ENCODE measurements at places on chromosomes 11 and 22.

DNA sequence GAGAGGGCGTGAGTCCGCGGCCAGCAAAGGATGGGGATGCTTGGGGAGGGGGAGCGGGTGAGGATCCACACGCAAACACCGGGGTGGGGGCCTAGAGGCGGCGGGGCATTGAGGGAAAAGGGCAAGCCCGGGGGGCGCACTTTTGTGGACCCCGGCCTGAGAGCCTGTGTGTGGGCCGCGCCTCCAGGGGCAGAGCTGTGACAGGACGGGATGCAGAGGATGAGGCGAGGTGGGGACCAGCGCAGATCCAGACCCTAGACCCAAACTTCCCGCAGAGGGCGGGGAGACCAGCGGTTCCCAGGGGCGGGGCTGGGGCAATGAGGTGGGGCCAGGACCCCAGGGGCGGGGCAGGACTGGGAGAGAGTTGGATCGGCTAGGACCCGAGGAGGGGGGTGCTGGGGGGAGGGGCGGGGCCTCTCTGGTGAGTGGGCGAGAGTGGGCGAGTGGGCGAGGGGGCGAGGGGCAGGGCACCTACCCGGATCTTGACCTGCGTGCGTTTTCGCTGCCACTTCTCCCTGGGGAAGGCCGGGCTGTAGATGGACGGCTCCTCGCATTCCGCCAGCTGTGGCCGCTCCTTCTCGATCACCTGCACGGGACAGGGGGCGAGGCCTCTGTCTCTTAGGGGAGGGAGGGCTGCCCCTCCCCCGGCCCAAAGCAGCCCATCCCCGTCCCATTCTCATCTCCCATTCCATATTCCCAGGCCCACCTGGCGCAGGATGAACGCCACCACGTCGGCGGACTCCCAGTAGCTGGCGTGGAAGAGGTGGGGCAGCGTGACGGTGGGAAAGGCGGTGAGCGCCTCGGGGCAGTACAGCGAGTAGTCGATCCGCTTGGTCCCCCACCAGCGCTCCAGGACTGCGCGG is 10.6 kb downstream of the PITPNM1 start:
- no peak for DNase-seq

- DNase-seq, result no peak
Observed at GRCh38 chr22:46042786-46043185, 65.8 kb upstream of the WNT7B start.

DNA sequence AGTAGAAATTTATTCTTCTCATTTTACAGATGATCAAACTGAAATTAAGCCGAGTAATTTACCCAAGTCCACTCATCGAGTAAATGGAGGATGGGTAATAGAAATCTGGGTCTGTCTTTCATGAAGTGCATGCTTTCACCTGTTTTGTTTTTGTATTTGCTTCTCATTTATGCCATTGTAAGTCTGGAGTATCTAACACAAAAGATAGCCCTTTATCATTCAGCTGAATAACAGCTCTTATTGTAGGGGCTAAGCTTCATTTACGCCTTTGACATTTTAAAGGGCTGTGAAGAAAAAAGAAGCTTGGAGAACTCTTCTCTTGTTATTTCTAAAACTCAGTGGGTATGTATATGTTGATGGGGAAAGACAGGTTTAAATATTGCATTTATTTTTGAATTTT is 1196.2 kb upstream of the TENM4 start:
- no peak for DNase-seq

GRCh38 chr11:11056749-11057471 is 199.1 kb upstream of the ZBED5 start:
- DNase-seq, result no peak

GRCh38 chr11:65557280-65558001 is 718 bp downstream of the LTBP3 start:
- DNase-seq, result no peak

DNA sequence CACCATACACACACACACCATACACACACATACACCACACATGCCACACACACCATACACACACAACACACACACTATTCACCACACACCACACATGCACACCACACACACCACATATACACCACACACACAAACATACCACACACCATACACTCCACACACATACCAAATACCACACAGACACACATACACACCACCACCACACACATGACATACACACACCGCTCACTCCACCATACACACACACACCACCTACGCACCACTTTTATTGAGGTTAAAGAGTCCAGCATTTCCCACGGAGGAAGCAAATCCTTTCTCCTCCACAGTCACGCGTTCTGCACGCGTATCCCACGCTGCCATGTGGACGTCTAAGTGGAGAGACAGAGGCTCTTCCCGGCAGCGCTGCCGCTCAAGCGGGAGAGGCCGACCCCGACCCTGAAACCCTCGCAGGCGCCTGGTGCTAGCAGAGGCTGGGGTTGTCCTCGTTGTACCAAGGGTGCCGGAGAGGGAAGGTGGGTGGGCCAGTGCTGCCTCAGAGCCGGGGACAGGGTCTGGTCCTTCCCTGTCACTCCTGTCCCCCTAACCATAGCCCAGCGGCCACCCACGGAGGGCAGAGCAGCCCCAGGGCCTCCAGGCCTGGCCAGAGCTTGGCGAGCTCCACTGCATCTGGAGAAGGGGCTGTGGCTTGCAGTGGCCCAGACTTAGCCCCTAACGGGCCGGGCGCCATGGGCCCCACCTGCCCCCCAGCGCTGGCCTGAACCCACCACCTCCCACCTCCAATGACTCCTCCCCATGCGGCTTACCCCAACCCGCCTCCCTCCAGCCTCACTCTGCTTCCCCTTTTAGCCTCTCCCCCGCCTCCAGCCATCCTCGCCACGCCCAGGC is 1495.0 kb downstream of the BRD1 start:
- no peak for DNase-seq

DNA sequence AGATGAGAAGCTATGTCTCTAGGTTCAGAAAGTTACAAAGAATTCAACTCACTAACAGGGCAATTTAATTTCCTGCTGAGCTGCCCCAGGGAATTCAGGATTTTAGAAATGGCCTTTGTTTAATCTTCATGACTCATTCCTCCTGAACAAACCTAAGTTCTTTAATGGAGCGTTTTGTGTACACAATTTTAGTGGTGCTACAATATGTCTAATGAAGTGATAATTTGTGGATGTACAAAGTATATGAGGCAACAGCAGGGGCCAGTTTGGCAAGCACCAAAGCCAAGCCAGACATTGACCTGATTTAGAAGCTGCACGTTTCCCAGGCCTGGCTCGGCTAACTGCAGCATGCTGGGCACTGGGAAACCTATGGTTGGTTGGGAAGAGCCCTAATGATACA is 34.4 kb upstream of the HEPHL1 start:
- no peak for DNase-seq

DNA sequence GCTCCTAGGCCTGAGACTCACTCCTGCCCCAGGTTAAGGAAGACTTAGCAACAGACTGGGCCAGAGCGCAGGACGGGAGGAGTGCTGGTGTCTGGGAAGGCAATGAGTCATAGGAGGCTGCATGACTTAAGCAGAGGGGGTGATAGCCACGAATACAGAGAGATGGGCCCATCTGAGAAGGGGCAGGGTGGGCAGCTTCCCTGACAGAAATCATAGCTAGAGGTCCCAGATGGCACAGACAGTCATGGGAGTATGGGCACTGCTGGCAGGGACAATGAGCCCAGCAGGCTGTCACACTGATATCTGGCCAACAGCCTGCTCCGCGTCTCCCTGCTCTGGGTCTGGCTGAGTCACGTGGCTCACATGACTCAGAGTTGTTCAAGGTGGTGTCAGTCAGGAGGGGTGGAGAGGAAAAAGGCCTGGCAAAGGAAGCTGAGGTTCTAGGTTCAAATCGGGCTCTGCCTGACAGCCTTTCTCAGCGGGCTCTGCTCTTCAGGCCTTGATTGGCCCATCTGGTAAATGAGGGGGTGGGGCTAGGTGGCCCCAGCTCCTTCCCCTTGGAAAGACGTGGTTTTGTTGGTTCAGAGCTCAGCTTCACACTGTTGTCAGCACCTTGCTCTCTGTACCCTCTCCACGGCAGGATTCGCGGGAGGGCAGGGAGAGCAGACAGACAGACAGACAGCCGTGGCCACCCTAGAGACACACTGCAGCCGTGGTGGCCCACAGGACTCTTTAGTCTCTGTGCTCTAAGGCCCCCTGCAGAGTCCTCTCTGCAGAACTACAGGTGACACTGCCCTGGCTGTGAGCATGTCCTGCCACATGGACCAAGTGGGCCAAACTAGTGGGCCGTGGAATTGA is 47.8 kb downstream of the DBX1 start:
- DNase-seq, result no peak

DNA sequence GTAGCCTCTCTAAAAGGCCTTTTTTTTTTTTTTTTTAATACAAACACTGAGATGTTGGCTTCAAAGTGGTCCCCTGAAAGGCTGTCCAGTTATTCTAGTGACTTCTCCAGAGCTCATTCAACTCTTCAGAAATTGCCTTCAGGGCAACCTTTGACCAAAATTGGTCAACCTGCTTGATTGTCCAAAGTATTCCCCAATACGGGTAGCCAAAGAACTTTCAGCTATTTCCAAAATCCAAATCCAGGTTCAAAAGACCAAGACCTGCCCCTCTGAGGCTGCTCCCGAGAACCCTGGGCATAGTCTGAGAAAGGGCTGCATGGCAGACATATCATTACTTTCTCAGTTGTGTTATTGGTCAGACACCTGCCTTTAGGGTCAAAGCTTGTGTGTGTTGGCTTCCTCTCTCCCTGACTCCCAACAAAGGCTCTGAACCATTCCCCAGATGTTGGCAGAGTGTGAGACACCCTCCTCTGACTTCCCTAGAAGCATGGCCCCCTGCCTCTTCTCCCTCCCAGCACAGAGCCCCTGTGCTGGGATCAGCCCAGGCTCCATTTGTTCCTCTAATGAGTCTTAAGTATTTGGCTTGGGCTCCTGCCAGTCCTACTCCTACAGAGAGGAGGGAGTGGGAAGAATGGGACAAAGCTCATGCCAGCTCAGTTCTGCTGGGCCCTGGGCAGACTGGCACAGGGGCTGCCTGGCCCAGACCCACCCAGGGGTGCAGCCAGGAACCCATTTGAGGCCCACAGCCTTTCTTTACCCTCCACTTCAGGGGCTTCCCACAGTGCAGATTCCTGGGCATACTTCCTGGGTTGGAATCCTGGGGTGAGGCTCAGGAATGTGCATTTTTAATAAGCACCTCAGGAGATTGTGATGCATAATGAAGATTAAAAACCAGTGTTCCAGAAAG is 30.3 kb downstream of the TNKS1BP1 start:
- no peak for DNase-seq

DNA sequence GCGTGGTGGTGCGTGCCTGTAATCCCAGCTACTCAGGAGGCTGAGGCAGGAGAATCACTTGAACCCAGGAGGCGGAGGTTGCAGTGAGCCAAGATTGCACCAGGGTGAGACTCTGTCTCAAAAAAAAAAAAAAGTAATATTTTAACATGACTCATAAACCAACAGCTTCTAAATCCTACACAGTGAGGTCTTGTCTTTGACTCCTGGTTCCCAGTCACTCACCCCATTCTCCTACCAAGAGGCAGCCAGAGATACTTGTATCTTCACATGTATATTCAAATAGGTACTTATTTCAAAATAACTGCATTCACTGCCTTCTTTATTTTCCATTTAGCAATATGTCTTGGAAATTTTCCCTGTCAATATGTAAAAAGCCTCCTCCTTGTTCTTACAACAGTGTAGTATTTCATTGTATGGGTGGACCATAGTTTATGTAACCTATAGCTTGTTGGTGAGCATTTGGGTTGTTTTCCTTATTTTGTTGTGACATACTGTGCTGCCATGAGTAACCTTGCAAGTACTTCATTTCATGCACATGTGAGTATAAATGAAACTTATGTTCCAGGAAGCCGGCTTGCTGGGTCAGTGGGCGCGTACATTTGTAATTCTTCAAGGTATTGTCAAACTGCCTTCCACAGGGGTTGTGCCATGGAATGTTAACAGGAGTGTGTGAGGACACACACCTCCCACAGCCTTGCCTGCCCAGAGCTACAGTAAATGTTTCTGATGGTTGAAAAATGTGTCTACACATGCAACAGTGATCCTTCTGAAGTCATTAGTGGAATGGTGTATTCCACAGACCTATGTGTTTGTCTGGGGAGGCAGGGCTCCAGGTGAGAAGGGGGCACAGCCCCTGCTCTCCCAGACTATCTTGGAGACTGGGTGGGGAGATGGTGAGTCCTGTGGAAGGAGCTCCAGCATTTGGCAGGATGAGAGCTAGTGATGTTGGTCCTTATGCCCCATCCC is 47.9 kb downstream of the OSBP2 start:
- DNase-seq, result no peak

DNA sequence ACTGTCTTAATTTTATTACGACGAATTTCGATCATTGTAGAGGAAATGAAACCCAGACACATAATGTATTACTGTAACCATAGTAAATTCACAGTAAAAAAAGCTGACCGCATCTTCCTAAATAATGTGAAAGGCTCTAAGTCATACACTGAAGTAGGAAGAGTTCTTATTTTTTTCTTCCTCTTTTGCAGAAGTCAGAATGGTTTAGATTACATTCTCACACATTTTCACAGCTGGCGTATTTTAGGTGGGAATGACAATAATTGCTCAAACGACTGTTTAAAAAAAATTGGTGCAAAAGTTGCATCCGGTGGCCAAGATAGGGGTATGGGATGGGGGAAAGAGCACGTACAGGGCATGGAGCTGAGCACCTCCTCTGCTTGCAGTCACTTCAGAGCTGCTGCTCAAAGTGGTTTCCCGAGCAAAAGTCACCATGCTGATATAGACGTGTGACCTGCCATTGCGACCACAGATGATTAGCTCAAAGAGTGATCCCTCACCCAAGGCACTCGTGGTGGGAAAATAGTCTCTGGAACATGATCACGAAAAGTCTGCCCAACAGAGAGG is 35.3 kb downstream of the MMP13 start:
- no peak for DNase-seq

GRCh38 chr11:72759468-72759985 is 7.3 kb upstream of the ARAP1 start:
- no peak for DNase-seq

DNA sequence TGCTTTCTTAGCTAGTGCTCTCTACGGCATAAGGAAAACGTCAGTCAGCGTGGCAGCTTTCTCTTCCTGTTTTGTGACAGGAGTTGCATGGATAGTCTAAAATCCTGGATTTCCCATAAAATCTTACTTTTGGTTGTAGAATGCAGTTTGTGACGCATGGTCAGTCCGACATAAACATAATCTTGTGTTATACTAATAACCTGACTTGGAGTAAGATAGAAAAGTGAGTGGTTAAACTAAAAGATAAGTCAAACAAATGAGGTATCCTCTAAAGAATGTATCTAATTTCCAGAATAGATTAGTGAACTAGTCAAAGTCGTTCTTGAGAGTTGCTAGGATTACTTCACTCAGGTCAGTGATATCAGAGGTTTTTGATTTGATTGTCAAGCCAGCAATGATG is 157.6 kb downstream of the PGR start:
- DNase-seq, result no peak

- DNase-seq, result no peak
Observed at GRCh38 chr11:91248199-91248807, 976.3 kb upstream of the FAT3 start.

DNA sequence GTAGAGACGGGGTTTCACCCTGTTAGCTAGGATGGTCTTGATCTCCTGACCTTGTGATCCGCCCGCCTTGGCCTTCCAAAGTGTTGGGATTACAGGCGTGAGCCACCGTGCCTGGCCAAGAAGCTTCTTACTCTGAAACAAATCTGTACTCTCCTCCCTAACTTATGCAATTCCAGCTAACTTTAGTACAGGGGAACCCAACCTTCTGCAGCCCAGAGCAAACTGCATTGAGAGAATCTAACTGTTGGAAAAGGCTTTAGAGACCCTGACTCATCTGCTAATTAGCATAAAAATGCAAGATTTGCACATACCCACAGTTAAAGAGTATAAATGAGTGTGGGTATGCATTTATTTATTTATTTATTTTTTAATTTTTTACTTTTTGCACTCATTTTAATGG is 64.8 kb downstream of the APOL5 start:
- no peak for DNase-seq
